ENCODE measurements at places on chromosomes 1 and 21.

- DNase-seq: no peak
Measured at GRCh38 chr1:183194527-183195141, 8.6 kb downstream of the LAMC2 start.

DNA sequence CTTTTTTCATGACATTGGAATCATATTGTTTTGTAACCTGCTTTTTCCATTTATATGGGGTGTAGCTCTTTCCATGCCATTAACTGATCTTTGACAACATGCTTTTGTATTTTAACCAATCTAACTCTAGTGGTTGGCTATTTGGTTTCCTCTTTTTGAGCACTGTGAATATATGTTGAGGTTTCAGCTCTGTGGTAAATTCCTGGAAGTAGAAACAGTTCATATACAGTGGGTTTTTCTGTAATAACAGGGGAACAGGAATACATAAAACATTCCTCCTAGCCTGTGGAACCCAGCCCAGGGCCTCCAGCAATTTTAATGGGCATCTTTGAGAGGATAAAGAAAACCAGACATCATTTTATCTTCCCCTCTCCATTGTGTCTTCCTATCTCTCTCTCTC is 17.4 kb downstream of the AZIN2 start:
- no peak for DNase-seq

DNA sequence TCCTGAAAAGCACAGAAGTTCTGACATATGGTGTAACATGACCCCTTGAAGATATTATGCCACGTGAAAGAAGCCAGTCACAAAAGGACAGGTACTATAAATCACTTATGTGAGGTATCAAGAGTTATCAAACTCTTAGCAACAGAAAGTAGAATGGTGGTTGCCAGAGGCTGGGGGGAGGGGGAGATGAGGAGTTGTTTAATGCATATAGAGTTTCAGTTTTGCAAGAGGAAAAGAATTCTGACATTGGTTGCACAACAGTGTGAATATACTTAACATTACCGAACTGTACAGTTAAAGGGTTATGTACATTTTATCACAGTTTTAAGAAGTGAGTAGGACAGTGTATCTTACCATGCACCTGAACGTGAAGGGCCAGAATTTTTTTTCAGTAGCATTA is 80.0 kb downstream of the USP25 start:
- no peak for DNase-seq

DNA sequence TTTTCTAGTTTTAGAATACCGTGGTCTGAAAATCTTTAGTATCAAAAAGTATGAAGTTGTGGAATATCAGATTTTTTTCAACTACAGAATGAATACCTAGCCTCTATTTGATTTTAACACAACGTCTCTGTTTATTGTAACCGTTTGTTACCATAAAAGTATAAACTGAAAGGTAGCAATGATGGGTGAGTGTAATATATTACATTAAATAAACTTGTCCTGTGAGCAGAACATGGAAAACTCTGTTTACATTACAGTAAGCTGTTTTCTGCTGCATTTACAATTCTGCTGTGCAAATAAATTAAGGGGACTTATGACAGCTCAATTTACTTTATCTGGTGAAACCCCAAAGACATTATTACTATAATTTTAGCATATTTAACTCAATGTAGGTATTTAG is 62.5 kb downstream of the CHRM3 start:
- no peak for DNase-seq

GRCh38 chr1:34409689-34410229 is 233.1 kb downstream of the C1orf94 start:
- no peak for DNase-seq

GRCh38 chr1:227795732-227796131 is 19.7 kb upstream of the PRSS38 start:
- DNase-seq: no peak

GRCh38 chr1:24096009-24096738 is 15.8 kb downstream of the MYOM3 start:
- no peak for DNase-seq

GRCh38 chr1:205450448-205450847 is 5.4 kb downstream of the BLACAT1 start:
- no peak for DNase-seq

GRCh38 chr21:31278511-31279130 is 65.4 kb downstream of the TIAM1 start:
- no peak for DNase-seq

DNA sequence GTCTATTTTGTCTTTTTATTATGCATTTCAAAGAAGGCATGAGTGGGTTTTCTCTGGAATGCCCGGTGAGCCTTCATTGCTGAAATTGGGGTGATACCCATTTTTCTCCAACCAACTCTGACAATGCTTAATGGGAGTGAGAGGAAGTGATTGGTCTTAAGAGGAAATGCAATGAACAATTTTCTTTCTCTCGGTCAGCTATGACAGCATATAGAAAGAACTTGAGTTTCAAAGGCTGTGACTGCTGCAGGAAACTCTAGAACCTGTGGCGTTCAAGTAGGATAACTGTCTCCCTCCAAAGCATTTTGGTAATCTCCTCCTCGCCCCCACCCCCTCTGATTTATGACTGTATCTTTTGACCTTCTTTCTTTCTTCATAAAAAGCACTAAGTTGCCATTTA is 155.9 kb downstream of the LYPLAL1 start:
- DNase-seq: no peak

- DNase-seq: no peak
Measured at GRCh38 chr1:183070923-183071618, 47.9 kb downstream of the LAMC1 start.

GRCh38 chr1:87942165-87942564 is 613.5 kb downstream of the LMO4 start:
- DNase-seq: no peak

- DNase-seq: no peak
Measured at GRCh38 chr1:109757936-109758786, 5.6 kb downstream of the EPS8L3 start.

DNA sequence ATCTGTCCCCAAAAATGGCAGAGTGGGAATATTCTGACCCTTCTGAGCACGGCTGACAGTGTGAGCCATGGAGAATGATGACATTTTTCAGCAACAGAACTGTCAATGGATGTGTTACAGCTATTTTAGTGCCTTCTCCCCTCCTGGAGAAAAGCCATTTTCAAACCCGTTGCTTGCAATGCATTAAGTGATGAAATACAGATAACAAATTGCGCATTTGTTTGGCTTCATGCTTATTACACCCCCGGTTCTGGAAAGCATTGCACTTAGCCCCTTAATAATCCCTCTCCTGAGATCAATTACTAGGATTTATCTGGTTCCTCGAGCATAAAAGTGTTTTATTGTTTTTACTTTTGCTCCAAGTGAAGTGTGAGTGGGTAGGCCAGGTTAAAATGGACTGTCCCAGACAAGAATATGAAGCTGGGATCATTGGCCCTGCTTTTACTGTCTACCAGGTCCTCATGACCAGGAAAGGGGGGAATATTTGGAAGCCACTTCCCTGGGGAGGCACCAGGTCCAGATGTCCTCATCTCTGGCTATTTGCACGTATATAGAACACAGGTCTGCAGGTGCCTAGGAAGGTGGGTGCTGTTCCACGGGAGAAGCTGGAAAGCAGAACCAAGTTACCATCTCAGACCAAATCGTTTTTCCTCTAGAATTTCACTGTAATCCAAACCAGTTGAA is 37.5 kb upstream of the HHAT start:
- no peak for DNase-seq

DNA sequence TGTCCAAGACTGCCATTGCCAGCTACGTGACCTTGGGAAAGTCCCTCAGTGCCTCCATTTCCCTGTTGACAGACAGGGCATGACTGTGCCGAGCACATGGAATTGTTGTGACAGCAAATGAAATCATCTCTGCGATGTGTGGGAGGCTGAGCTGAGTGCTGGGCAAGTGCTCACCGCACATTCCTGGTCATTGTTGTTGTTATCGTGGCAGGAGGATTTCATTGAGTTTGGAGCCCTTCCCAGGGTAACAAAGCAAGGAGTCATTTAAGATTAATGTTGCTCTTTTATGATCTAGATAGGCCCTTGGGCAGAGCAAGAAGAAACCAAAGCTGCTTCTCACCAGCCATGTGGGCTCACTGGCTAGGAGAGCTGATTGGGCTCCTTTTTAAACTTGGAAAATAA is 39.6 kb upstream of the ITPKB start:
- DNase-seq: no peak
